ENCODE measurements at places on chromosomes 7 and 10.

- no peaks in the 10 kb centered on the region for H3K4me1 ChIP-seq
- H3K27ac ChIP-seq: no peak overlapping the region
- peaks cover 52% of the 10 kb centered on the region for H3K36me3 ChIP-seq
- H3K4me3 ChIP-seq: no peak overlapping the region
- no peak for DNase-seq
- H3K27me3 ChIP-seq: no peaks in the 10 kb centered on the region
Observed at GRCh38 chr10:61950449-61951143, 49.1 kb downstream of the ARID5B start.

GRCh38 chr7:39921506-39922175 lies 28.4 kb upstream of the CDK13 start:
- no peak overlapping the region for H3K4me3 ChIP-seq
- no peaks in the 10 kb centered on the region for H3K36me3 ChIP-seq
- peaks cover 8% of the 10 kb centered on the region for H3K4me1 ChIP-seq
- no peak for DNase-seq
- no peak overlapping the region for H3K27ac ChIP-seq
- H3K27me3 ChIP-seq: peaks cover 7% of the 10 kb centered on the region

DNA sequence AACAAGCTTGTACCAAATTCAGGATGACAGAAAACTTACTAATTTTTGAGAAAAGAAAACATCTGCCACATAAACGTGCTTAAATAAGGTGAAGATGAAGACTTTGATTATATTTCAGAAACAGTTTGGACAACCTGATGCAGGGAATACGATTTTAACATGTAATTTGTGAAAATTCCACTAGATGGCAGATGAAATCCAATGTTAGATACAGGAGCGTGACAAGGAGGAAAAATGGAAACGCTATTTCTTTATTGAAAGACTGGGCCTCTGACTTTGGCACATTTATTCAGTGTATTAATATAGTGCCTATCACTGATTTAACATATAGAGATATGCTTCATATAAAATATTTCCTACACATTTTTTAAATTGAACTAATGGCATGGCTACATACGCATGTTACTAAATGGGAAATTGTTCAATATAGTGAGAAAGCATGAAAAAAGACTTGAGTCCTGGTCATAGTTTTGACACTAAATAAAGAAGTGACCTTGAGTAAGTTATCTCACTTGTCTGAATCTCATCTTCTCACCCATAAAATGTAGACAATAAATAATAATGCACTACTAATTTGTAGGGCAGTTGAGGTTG lies 60.7 kb downstream of the CD36 start:
- H3K27ac ChIP-seq: no peak overlapping the region
- H3K4me3 ChIP-seq: no peak overlapping the region
- DNase-seq: peak; percentile 8
- H3K36me3 ChIP-seq: no peaks in the 10 kb centered on the region
- peaks cover 12% of the 10 kb centered on the region for H3K4me1 ChIP-seq

DNA sequence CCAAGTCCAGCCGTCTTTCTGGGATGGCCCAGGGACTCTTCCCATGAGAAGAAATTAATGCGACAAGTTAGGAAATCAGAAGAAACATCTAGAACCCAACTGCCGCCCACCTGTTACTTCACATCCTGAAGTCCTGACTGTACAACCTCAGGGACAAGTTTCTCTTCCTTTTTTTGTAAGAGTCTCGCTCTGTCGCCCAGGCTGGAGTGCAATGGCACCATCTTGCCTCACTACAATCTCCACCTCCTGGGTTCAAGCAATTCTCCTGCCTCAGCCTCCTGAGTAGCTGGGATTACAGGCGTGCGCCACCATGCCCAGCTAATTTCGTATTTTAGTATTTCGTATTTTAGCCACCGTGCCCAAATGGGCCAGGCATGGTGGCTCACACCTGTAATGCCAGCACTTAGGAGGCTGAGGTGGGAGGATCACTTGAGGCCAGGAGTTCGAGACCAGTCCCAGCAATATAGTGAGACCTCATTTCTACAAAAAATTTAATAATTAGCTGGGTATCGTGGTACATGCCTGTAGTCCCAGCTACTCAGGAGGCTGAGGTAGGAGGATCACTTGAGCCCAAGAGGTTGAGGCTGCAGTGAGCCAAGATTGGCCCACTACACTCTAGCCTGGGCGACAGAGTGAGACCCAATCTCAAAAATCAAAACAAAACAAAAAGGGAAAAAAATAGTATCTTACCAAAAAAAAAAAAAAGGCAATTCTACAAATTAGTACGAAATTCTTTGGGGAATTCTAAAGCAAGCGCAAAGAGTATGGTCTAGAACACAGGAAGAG lies 20.8 kb downstream of the LAT2 start:
- no peaks in the 10 kb centered on the region for H3K4me1 ChIP-seq
- no peak overlapping the region for H3K4me3 ChIP-seq
- H3K36me3 ChIP-seq: peaks cover 60% of the 10 kb centered on the region
- H3K27me3 ChIP-seq: no peaks in the 10 kb centered on the region

- peak overlapping the region; percentile 45 for H3K27ac ChIP-seq
- H3K36me3 ChIP-seq: no peaks in the 10 kb centered on the region
- no peak overlapping the region for H3K4me3 ChIP-seq
Observed at GRCh38 chr7:75756206-75756990, 15.6 kb downstream of the CCL26 start.

GRCh38 chr10:129784891-129785290 lies 179.2 kb downstream of the EBF3 start:
- H3K27ac ChIP-seq: no peak overlapping the region
- H3K27me3 ChIP-seq: no peaks in the 10 kb centered on the region
- peaks cover 10% of the 10 kb centered on the region for H3K36me3 ChIP-seq
- H3K4me3 ChIP-seq: no peak overlapping the region

DNA sequence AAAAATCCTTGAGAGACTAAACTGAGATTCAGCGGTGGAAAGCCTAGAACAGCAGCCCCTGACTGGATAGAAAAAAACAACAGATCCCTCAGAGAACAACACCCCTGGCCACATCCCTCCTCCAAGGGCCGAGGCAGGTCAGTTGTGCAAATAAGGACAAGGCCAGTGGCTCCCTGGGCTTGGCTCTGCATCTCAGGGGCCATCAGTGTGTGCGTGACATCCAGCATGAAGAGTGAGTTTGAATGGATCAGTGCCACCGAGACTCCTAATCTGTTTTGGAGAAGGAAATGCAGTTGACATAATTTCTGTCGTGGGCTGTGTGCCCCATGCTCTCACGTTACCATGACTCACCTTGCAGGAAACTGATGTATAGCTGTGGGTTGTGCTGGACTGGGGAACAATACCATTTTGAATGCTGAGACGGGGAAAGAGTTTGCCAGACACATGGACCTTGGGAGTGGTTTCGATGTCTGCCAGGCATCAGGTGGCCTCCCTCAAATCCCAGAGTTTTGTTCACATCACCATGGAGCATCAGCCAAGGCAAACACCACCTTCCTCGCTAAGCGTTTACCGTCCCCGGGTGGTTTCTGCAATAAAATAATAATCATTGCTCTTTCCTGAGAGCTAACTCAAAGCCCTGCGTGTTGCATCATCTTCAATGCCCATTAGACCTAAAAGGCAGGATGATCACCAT lies 153.2 kb upstream of the FZD8 start:
- peaks cover 28% of the 10 kb centered on the region for H3K4me1 ChIP-seq
- no peaks in the 10 kb centered on the region for H3K36me3 ChIP-seq

DNA sequence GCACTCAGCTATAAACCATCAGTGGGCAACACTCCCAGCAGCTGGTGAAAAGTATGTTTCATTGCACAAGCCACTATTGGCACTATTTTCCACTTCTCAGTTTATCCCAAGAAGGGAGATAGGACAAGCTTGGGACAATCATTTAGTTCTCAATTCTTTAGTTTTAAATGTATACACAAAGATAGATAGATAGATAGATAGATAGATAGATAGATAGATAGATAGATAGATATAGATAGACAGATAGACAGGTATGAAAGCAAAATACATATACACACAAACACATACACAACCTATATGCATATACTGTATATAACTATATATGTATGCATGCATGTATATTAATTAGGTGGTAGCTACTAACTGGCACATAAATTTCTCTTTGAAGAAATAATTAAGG lies 411.6 kb upstream of the KCND2 start:
- no peak for DNase-seq
- H3K27ac ChIP-seq: no peak overlapping the region
- H3K4me1 ChIP-seq: no peaks in the 10 kb centered on the region
- H3K36me3 ChIP-seq: no peaks in the 10 kb centered on the region

Measured in nephron progenitor cell (in vitro differentiated cells).